ENCODE measurements at places on chromosomes 1 and 21.
A peak's percentile ranks its signal among the peaks of the same experiment; 100 is the strongest.

DNA sequence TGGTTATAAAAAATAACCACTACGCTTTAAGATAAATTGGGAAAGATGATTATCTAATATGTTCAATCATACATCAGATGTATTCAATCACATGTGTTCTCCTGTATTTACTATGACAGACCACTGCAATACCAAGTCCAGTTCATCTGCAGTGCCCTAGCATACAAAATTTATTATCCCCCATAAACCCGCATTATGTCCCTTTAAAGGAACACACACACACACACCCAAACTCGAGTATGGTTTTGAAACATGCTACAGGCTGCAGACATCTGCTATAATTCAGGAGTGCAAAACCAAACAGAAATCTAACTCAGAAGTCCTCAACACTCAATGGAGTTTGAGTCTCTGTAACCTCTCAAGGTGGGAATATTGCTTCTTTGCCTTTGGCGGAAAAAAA lies 14.9 kb downstream of the ODF2L start:
- no peak for DNase-seq

DNA sequence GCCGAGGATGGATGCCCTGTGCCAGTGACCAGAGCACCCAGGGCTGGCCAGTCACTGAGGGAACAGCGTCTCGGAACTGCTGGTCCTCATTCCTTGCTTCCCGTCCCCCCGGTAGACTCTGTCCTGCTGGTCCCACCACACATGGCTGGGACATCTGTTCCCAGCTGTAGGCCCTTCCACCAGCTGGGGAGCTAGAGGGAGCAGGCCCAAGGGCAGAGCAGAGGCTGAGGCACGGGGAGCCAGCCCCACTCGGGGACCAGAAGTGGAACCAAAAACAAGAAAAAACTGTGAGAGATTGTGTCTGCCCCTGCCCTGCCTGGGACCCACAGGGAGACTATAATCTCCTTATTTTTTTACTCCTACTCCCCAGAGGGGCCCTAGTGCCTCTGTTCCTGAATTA lies 23.8 kb downstream of the ATP8B2 start:
- DNase-seq, result no peak

DNA sequence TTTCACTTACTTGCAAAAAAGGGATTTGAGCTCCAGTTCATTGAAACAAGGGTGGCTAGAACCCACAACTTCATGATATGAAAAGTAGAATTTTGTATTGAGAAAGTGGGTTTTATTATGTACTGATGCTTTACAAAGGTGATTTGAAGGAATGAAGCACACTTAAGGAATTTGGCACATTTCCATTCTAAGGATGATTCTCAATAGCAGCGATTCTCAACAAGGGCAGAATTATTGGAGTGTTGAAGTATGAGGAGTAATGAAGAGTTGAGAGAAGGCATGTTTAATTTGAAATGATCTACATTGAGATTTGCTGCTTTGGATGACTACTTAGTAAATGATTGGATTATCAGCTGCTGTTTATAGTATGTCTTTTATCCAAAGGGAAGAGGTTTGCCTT lies 54.7 kb downstream of the FNBP1L start:
- no peak for DNase-seq

- peak; percentile 48 for DNase-seq
These were observed 1.6 kb upstream of the KCND3 start for GRCh38 chr1:111990878-111991718.

- DNase-seq, result no peak
These were observed 45.6 kb downstream of the DDX20 start for GRCh38 chr1:111801071-111801850.

DNA sequence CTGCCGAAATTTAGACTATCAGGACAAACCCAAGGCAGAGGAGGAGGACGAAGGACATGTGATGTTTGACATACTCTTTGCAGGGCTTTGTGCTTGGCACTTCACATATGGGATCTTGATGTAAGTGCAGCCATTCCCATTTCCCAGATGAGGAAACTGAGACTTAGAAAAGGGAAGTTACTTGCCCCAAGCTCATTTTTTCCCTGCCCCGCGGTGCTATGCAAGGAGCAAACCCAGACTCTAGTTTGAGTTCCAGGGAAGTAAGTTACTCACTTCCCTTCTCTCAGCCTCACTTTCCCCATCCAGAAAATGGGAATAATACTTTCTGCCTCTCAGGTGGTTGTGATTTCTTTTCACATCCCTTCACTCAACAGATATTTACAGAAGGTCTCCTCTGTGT lies 4.5 kb upstream of the FOXO6 start:
- DNase-seq, result no peak

GRCh38 chr1:234774971-234775370 lies 165.0 kb upstream of the IRF2BP2 start:
- peak; percentile 48 for DNase-seq

DNA sequence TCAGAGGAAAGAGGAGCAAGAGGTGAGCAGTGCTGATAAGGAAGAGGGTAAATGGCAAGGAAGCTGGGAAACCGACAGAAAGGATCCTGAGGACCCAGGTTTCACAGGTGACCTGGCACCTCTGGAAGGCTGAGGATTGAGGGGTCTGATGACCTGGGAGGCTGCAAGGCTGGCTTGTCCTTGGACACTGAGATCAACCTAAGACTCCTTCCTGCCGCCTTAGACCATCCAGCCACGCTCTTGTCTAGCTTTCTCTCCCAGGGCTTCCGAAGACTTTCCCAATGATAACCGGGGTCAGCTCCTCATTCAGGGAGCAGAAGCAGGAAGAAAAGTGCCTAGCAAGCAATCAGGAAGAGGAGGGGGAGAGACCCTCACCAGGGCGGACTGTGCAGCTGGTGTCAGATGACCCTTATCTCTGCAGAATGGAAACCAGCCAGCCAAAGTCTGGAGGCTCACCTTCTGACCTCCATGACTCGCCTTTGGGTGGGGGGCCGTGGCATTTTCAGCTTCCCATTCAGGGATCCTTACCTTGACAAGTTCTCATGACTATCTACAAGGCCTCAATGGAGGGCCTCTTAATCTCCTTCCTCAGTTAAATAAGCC lies 77.7 kb downstream of the CAPZB start:
- DNase-seq, result no peak

- DNase-seq, result no peak
These were observed 199.4 kb downstream of the GABPA start for GRCh38 chr21:25934130-25934529.

DNA sequence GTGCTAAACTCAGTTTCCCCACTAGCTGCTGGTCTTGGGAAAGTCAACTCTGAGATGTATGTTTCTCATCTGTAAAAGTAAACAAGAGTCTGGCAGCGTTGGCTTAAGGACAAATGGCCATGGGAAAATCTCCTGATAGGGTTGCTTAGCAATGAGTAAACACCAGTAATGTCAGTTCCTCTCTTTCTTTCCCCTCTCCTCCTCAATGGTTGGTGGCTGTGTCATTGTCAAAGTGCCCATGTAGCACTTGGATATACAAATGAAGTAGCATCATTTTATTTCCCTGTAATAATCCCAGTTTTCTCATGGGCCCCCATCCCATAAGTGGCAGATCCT lies 2.2 kb upstream of the FYB2 start:
- DNase-seq, result peak; percentile 16

GRCh38 chr1:208506812-208507211 lies 262.6 kb upstream of the PLXNA2 start:
- DNase-seq, result no peak

GRCh38 chr1:3504151-3504821 lies 49.8 kb downstream of the ARHGEF16 start:
- DNase-seq, result no peak

DNA sequence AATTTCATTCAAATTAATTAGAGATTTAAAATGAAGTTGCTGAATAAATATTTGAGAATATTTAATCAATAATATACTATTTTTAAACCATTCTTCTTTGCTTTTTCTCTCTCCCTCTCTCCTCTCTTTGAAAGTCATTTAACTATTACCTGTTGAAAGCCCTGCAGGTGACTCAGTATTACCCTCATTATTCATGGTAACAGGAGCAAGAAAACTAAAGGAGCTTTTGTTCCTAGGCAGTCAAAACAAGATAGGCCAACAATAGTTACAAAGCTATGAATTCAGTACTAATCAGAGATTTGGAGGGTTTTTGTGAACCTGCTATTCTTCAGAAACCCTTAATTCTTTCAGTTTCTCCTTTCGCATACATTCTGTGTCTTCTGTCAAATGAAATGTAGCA lies 721.3 kb upstream of the NCAM2 start:
- no peak for DNase-seq

DNA sequence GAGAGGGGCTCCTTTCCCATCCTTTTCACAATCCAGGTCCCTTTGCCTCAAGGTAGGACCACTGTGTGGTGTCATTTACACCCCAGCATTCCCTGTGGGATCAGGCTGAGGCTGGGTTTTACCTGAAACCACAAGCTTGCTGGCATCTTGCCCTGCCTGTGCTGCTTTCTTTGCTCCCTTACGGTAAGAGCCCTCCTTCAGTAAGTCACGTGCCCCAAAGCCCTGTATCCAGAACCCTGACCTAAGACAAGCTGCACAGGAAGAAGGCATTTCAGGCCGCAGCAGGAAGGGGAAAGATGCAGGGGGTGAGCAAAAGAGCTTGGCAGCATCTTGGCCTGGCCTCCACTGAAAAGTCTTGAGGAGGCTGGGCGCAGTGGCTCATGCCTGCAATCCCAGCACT lies 58.4 kb downstream of the KLHDC7A start:
- no peak for DNase-seq

DNA sequence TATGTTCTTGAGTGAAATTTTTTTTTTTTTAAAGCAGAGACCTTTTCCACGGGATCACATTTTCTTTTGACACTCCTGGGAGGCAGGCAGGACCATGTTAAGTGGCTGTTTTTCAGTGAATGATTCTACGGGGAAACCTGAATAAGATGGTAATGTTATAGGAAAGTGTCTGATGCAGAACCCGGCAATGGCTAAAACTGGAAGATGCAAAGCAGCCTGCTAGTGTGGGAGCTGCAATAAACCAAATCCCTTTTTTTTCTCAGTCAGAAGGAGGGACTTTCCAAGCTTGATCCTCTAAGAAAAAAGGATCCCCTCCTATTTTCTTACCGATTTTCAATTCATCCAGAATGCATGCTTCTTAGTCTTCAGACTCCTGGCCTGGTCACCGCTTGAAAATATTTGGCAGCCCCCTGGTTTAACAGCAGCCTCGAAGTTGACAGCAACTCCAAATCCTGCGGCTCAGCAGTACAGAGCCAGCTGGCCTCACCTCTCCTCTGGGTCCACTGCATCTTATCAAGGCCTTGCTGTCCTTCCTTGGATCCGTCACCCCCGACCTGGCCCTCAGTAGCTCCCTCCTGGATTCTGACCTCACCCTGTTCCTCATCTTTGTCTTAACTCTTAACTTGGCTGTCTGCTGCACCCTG lies 5.6 kb downstream of the MX2 start:
- DNase-seq, result no peak

GRCh38 chr1:9362488-9362887 lies 69.8 kb downstream of the SPSB1 start:
- DNase-seq, result no peak

GRCh38 chr1:21381354-21381753 lies 58.6 kb upstream of the NBPF3 start:
- DNase-seq, result peak; percentile 18

- no peak for DNase-seq
These were observed 70.2 kb downstream of the TOR3A start for GRCh38 chr1:179151908-179152682.

DNA sequence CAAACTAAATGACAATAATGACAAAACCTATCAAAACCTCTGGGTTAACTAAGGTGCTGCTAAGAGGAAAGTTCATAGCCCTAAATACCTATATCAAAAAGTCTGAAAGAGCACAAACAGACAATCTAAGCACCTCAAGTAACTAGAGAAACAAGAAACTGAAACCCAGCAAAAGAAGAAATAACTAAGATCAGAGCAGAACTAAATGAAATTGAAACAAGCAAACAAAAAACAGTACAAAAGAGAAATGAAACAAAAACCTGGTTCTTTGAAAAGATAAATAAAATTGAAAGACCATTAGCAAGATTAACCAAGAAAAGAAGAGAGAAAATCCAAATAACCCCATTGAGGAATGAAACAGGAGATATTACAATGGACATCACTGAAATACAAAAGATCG lies 44.8 kb upstream of the KIAA0040 start:
- DNase-seq, result no peak

- no peak for DNase-seq
These were observed 39.0 kb downstream of the SMYD2 start for GRCh38 chr1:214319938-214320337.

DNA sequence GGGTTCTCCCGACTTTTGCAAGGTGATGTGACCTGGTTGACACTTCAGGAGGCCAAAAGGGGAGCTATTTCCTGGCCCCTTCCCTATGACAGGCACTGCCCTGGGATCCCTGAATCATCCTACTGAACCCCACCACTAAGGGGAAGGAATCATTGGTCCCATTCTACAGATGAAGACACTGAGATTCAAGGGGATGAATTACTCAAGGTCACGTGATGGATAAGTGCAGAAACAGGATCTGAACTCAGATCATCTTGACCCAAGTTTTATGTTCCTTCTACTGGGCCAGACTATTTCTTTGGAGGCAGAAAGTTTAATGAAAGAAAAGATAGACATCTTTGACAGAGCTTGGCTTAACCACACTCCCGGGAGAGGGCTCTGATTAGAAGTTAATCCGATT lies 258.7 kb downstream of the RRAGC start:
- DNase-seq, result no peak

GRCh38 chr1:19670787-19671186 lies 6.1 kb downstream of the HTR6 start:
- DNase-seq, result no peak

DNA sequence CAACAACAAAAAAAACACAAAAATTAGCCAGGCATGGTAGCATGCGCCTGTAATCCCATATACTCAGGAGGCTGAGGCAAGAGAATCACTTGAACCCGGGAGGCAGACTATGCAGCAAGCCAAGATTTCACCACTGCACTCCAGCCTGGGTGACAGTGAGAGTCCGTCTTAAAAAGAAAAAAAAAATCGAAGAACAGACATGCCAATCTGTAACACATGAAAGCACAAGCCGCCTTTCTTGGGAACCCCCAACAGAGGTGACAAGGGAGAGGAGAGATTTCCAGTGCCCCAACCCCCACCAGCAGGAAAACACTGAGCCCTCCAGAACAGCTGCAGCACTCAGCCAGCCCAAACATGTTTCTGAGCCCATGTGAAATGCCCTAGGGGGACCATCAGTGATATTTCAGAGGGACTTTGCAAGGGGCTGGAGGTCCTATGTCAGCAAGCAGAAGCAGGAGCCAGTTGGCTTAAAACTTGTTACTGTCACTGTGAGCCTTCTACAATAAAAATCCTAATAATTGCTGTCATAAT lies 14.2 kb upstream of the EFNA1 start:
- DNase-seq, result no peak

- no peak for DNase-seq
These were observed 68.7 kb upstream of the AJAP1 start for GRCh38 chr1:4585705-4586104.

DNA sequence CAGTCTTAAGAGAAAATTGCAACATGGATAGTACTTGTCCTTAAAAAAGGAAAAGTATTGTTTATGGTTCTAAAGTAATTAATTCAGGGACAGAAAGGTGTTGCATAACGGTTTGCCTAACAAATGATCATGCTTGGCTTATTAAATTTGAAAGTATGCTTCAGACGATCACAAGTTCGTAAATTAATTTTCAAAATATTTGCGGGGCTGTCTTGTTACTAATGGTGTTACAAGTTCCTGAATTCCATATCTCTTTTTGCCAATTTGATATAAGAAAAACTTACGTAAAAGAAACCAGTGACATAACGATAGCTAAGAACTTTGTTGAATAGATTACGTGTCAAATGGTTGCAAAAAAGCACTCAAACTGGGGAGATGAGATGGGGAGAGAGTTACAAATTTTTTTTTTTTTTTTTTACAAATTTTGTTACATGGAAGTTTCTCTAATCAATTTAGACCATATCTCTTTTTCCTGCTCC lies 1.3 kb downstream of the AGO3 start:
- DNase-seq, result no peak

Measured in hematopoietic multipotent progenitor cell treated with erythropoietin and hydrocortisone succinate and interleukin-3 and kit ligand, for 4 days (in vitro differentiated cells).